ENCODE measurements at places on chromosomes 5 and 9.
A peak's percentile ranks its signal among the peaks of the same experiment; 100 is the strongest.

- no peak overlapping the region for H3K27ac ChIP-seq
- no peak for DNase-seq
- peaks cover 39% of the 10 kb centered on the region for H3K36me3 ChIP-seq
These were observed 4.5 kb downstream of the ANKS6 start for GRCh38 chr9:98791608-98792490.

DNA sequence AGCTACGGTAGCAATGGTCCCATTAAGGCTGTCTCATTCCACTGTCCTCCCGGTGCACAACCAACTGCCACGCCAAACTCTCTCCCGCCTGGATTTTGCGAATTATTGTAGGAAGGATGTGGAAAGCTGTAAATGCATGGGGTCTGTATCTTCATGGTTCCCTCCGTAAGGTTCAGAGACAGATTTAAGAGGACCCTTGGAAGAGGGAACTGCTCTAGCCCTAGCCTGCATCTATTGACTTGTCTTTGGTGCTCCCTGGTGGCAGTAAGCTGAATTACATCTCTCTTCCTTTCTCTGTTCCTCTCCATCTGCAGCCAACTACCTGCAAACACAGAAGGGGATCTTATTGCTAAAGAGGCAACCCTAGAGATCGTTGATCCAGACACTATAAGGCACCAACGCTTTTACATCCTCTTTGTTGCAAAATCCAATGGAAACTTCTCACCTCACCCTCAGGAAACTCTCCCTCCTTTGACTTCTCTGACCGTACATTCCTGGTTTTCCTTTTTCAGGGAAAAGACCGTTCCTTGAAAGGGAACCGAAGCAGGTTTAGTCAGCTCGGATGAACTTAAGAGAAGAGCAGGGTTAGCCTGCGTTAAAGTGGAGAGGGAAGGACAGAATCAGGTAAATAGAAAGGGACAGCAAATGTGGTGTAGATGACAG lies 11.9 kb downstream of the CAPSL start:
- H3K27ac ChIP-seq, result peak overlapping the region; percentile 58
- peak overlapping the region; percentile 72 for H3K4me3 ChIP-seq
- DNase-seq, result peak; percentile 69
- H3K36me3 ChIP-seq, result no peaks in the 10 kb centered on the region
- peaks cover 9% of the 10 kb centered on the region for H3K27me3 ChIP-seq

GRCh38 chr5:61132559-61132958 lies 29.7 kb downstream of the SMIM15 start:
- H3K36me3 ChIP-seq, result no peaks in the 10 kb centered on the region
- no peaks in the 10 kb centered on the region for H3K4me1 ChIP-seq
- no peak overlapping the region for H3K4me3 ChIP-seq
- H3K27ac ChIP-seq, result no peak overlapping the region
- no peak for DNase-seq
- no peaks in the 10 kb centered on the region for H3K27me3 ChIP-seq

DNA sequence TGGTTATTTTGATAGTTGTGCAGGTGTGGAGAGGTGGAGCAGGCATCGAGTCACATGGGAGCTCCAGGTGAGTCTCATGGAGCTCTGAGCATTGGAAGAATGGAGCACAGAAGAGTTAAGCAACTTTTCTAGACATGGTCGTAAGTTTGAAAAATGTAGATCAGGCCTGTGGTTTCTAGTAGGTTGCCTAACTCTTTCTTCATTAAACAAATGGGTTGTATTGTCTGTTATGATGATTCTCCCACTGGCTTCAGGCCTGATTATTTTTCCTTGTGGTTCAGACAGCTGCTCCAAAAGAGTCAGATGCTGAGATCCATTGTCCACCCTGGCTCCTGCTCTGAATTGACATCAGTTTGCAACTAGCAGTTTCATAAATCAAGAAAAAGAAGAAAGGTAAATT lies 80.3 kb upstream of the RPS23 start:
- peaks cover 3% of the 10 kb centered on the region for H3K27me3 ChIP-seq
- DNase-seq, result no peak
- H3K36me3 ChIP-seq, result no peaks in the 10 kb centered on the region
- H3K27ac ChIP-seq, result peak overlapping the region; percentile 98
- H3K4me3 ChIP-seq, result no peak overlapping the region

DNA sequence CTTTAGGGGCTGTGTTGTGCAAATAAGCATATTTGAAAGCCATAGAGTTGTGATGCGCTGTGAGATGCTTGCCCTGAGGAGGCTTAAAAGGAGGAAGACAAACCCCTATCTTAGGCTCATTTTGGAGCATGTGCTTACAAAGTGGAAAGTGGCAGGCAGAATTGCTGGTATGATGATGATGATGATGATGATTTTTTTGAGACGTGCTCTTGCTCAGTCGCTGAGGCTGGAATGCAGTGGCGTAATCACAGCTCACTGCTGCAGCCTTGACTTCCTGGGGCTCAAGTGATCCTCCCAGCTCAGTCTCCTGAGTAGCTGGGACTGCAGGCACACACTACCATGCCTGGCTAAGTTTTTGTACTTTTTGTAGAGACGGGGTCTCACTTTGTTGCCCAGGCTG lies 1.7 kb downstream of the CNOT8 start:
- no peak for DNase-seq
- H3K4me1 ChIP-seq, result peaks cover 56% of the 10 kb centered on the region
- peak overlapping the region; percentile 100 for H3K27ac ChIP-seq
- H3K36me3 ChIP-seq, result peaks cover 66% of the 10 kb centered on the region

DNA sequence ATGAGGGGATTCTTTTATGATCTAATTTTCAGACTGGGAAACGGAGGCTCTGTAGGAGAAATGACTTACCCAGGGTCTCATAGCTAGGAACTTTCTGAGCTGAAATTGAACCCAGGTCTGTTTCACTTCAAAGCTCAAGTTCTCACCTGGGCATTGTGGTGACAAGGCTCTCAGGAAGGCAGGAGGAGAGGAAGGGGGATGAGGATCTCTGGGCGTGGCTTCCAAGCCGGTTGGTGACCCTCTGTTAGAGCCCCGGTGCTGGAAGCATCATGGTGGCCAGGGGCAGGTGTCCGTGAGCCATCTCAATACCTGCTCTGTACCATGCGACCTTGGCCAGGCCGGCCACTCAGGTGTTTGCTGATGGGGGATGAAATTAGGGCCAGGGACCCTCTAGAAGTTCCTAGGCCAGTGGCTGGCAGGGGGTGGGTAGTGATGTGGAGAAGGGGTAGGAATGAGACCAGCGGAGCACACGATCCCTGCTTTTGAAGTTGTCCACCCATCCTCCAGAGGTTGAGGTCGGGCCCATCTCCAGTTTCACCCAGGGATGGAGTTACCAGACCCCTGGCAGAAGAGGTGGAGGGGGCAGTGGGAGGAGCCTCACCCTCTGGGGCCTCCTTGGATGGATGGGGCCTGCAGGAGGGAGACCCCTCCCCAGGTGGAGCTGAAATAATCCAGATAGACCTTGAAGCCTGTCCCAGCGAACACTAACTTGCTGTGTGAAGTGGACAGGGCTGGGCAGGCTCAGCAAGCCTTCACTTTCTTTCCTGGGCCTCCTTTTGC lies 5.9 kb downstream of the CRB2 start:
- no peaks in the 10 kb centered on the region for H3K27me3 ChIP-seq
- H3K36me3 ChIP-seq, result no peaks in the 10 kb centered on the region
- H3K4me3 ChIP-seq, result no peak overlapping the region
- H3K4me1 ChIP-seq, result peaks cover 24% of the 10 kb centered on the region
- DNase-seq, result no peak

DNA sequence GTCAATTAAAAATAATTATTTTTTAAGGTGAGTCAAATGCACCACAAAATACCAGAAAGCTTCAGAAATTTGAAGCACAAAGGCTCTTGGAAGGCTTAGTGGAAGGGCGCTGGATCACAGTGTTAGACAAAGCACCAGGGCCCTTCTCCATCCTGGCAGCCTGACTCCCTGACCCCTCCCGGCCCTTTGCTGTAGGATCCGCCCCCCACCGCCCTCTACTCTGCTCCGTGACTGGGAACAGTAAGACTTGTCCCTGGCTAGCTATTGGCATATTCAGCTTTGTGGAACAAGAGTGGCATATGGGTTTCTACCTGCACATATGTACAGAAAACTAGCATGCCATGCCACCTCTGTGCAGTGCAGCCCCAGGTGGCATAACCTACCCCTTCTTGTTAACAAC lies 222.1 kb downstream of the SYK start:
- no peaks in the 10 kb centered on the region for H3K36me3 ChIP-seq
- H3K4me1 ChIP-seq, result peaks cover 12% of the 10 kb centered on the region
- DNase-seq, result no peak
- H3K27me3 ChIP-seq, result peaks cover 58% of the 10 kb centered on the region
- no peak overlapping the region for H3K27ac ChIP-seq

GRCh38 chr5:74064225-74064624 lies 438.2 kb downstream of the ARHGEF28 start:
- H3K27me3 ChIP-seq, result peaks cover 6% of the 10 kb centered on the region
- H3K4me3 ChIP-seq, result no peak overlapping the region
- no peak overlapping the region for H3K27ac ChIP-seq

GRCh38 chr5:158855510-158855909 lies 244.2 kb downstream of the EBF1 start:
- no peak overlapping the region for H3K4me3 ChIP-seq
- H3K27ac ChIP-seq, result no peak overlapping the region
- H3K36me3 ChIP-seq, result no peaks in the 10 kb centered on the region
- peaks cover 42% of the 10 kb centered on the region for H3K4me1 ChIP-seq

GRCh38 chr5:142888469-142889085 lies 118.4 kb downstream of the ARHGAP26 start:
- H3K27me3 ChIP-seq, result no peaks in the 10 kb centered on the region
- no peak overlapping the region for H3K4me3 ChIP-seq
- no peak for DNase-seq
- H3K4me1 ChIP-seq, result peaks cover 2% of the 10 kb centered on the region
- no peak overlapping the region for H3K27ac ChIP-seq

GRCh38 chr5:102867992-102868662 lies 113.0 kb downstream of the PAM start:
- H3K27ac ChIP-seq, result no peak overlapping the region
- peaks cover 18% of the 10 kb centered on the region for H3K4me1 ChIP-seq
- H3K36me3 ChIP-seq, result peaks cover 55% of the 10 kb centered on the region
- no peak overlapping the region for H3K4me3 ChIP-seq

DNA sequence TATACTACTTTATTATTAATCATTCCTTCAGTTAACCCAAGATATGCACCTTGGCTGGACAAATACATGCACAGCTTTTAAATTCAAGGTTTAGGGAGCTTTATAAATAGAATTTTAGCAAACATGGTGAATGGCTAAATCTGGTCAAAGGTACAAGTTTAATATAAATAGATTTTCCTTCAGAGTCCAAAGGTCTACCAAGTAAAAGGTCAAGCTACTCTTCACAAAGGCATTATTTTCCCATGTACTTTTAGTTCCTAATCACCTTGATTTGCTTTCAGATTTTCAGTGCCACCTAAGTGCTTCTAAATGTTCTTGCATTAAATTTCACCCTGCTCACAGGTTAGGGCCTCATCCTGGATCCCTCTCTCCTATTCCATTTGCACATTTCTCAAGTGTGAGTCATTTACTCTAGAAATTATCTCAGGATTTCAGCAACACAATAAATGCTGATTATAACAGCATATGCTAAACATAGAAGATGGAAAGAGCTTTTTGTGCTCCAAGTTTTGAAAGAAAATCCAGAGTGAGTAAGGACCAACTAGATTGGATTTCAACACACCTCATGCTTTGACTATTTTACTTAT lies 459.4 kb upstream of the ITGA1 start:
- H3K27me3 ChIP-seq, result no peaks in the 10 kb centered on the region
- no peaks in the 10 kb centered on the region for H3K36me3 ChIP-seq
- no peak for DNase-seq
- H3K27ac ChIP-seq, result no peak overlapping the region
- no peak overlapping the region for H3K4me3 ChIP-seq
- H3K4me1 ChIP-seq, result no peaks in the 10 kb centered on the region

DNA sequence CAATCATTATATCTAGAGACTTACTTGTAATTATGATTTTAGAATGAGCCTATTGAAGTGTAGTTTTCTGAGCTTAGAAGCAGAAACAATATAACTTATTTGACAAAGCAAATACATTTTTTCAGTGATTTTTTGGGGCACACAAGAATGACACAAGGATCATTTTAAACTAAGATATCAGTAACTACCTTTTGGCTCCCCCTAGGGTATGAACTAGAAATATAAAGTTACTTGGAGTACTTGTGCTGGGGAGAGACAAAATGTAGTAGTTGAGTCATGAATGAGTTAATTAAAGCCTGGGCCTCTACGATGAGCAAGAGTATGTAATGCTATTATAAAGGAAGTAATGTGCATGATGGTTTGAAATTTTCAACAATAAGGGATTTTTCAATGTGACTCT lies 1244.1 kb upstream of the ACO1 start:
- no peak overlapping the region for H3K27ac ChIP-seq
- no peaks in the 10 kb centered on the region for H3K27me3 ChIP-seq
- H3K36me3 ChIP-seq, result no peaks in the 10 kb centered on the region
- DNase-seq, result no peak
- H3K4me3 ChIP-seq, result no peak overlapping the region
- H3K4me1 ChIP-seq, result peaks cover 2% of the 10 kb centered on the region

GRCh38 chr5:116730706-116731105 lies 156.1 kb upstream of the SEMA6A start:
- DNase-seq, result no peak
- H3K27ac ChIP-seq, result no peak overlapping the region
- H3K4me1 ChIP-seq, result no peaks in the 10 kb centered on the region
- no peak overlapping the region for H3K4me3 ChIP-seq
- H3K36me3 ChIP-seq, result no peaks in the 10 kb centered on the region

DNA sequence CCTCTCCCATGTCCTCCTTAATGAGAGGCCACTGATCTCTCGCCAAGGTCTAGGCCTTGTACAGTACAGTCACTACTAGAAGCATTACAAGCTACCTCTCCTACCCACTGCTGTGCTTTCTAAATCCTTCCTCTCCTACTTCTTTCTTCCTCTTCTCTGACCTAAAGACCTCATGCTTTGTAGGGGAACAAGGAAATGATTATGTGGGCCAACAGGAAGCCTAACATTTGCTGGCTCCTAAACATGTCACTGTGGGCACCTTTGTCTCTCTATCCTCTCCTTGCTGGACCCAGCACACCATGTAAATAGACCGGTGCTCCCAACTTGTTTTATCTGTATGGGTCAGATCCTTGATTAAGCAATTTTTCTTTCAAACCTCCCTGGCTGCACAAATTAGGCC lies 16.7 kb downstream of the SLC28A3 start:
- H3K4me1 ChIP-seq, result no peaks in the 10 kb centered on the region
- DNase-seq, result no peak
- H3K27ac ChIP-seq, result no peak overlapping the region
- no peaks in the 10 kb centered on the region for H3K36me3 ChIP-seq
- no peak overlapping the region for H3K4me3 ChIP-seq
- H3K27me3 ChIP-seq, result peaks cover 3% of the 10 kb centered on the region

DNA sequence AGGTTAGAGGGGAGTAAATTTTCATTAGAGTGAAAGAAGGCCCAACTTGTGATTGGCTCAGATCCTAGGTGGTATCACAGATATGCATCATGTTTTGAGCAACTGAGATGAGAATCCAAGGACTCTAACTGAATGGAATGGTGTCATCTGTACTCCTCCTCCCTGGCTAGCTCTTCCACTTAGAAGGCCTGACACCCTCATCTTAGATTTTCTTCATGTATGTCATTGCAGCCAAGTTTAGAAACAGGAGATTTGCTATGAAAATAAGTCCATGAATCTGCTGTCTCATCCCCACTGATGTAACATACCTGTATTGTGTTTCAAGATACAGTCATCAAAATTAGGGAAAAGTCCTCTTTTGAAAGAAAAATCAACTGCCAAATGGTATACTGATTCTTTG lies 54.4 kb downstream of the ITGA1 start:
- DNase-seq, result no peak
- H3K4me1 ChIP-seq, result peaks cover 9% of the 10 kb centered on the region
- no peak overlapping the region for H3K4me3 ChIP-seq

GRCh38 chr5:147857302-147858129 lies 21.0 kb upstream of the SCGB3A2 start:
- H3K4me3 ChIP-seq, result no peak overlapping the region
- peak; percentile 30 for DNase-seq
- H3K36me3 ChIP-seq, result no peaks in the 10 kb centered on the region

All from activated T-cell treated with anti-CD3 and anti-CD28 coated beads, Interleukin-2, amount 50 U/mL, for 24 hours (primary cell).